Stimulated activated CD4-positive, alpha-beta T cell treated with anti-CD3 and anti-CD28 coated beads, Interleukin-12 subunit alpha, Interleukin-12 subunit beta, amount 100 ng/mL, for 48 hours (primary cell): ENCODE measurements at places on chromosomes 4 and X.

- DNase-seq: no peak
Measured at GRCh38 chrX:84830836-84831235, 172.8 kb upstream of the APOOL start.

- DNase-seq: no peak
Measured at GRCh38 chr4:56665781-56666180, 15.3 kb downstream of the HOPX start.

GRCh38 chrX:30592831-30593230 lies 15.3 kb upstream of the TASL start:
- DNase-seq: no peak

GRCh38 chrX:142005532-142005931 lies 101.8 kb downstream of the MAGEC1 start:
- DNase-seq: no peak

DNA sequence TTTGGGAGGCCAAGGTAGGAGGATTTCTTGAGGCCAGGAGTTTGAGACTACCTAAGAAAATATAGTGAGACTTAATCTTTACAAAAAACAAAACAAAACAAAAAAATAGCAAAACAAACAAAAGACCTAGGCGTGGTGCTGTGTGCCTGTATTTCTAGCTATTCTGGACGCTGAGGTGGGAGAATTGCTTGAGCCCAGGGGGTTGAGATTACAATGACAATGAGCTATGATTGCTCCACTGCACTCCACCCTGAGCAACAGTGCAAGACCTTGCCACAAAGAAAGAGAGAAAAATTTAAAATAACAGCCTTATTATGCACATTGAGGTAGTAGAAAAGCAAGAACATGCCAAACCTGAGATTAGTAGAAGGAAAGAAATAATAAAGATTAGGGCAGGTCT lies 657.7 kb downstream of the PDHA2 start:
- no peak for DNase-seq

DNA sequence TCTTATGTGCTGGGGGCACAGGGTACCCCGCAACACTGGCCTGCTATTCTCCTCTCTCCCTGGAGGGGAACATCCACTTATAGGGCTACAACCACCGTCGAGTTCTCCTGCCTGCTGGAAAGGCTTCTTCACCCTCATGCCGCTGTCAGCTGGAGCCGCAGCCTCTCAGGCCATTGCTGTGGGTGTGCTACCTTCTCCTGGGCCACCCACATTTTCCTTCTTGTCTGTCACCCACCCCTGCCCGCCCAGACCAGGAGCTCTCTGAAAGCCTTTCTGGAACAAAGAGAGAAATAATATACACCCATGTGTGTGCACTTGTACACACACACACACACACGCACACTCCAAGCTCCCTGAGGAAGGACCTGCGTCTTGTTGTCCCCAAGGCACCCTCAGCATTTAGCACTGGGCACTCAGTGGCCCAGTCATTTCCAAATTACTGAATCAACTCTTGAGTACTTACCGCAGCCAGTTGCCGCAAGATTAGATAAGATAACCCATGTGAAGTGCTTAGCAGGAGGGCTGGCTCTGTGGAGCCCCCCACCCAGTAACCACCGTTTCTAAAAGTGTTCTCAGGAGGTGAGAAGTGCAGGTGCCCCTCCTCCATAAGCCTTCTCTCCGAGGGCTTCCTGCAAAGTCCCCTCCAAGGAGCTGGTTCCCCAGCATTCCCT lies 50.2 kb downstream of the CPZ start:
- DNase-seq: no peak

DNA sequence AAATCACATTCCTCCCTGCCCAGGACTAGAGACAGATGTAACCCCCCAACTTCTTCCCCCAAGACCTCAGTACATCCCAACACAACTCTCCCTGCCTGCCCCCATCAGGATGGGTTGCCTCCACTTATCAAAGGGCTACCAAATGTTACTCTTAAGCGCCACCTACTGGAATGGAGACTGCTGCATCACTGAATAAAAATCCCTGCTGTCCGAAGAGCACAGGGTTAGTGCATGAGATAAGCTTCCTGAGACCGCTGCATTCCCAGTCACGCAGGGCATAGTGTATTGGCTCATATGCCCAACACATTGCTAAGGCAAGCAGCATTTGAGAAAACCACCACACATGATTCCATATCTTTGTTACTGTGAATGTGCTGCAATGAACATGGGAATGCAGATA lies 544.5 kb downstream of the PPP4R3C start:
- DNase-seq: no peak

- DNase-seq: no peak
Measured at GRCh38 chrX:4253092-4253491, 539.6 kb upstream of the PRKX start.

- DNase-seq: no peak
Measured at GRCh38 chrX:71917621-71918343, 7.1 kb downstream of the NHSL2 start.

- DNase-seq: no peak
Measured at GRCh38 chr4:181863856-181864255, 379.3 kb upstream of the TENM3 start.
